Vagina (tissue), 2 donors: ENCODE measurements at places on chromosomes 7 and 10.

DNA sequence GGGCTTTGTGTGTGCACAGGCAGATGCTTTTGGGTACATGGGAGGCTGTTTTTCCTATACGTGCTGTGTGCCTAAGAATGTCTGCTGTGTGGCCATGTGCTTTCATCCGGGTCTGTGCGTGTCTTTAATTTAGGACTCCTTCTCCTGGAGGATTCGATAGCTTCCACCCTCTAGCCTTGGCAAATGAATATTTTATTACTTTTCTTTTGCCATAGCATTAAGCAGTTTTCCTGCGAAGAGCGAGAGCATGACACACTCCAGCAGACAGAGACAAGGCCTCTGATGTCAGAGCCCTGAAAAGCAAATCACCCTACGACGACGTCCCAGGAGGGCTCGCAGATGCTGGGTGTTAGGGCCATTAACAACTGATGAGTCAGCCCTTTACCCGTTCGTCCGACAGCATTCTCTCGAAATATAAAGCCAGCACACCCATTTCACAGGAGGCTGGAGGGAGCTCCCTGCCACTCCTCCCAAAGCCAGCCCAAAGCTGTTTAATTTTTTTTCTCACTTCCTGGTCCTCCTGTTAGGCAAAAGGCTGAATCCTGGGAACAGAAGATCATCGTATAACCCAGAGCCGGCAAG lies 311.3 kb upstream of the ZMIZ1 start:
- no peak for DNase-seq

- no peak for DNase-seq
Observed at GRCh38 chr10:102475451-102476040, 24.2 kb upstream of the C10orf95 start.

DNA sequence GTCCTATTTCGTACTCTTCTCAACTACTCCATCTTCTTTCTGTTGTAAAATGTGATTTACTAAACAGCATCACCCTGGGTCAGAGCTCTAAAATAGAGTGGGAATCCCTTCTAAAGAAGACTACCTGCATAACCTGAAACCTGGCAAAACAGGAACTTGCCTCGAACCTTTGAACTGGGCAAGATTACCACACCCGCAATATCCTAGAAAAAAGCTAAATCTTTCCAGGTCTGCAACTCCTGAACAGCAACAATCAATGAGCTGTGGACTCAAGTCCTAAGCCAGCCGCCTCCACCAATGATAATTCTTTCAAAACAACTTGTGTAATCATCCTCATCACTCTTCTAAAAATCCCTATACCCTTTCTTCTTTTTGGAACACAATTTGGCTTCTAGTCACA lies 824.2 kb upstream of the COBL start:
- DNase-seq = no peak

DNA sequence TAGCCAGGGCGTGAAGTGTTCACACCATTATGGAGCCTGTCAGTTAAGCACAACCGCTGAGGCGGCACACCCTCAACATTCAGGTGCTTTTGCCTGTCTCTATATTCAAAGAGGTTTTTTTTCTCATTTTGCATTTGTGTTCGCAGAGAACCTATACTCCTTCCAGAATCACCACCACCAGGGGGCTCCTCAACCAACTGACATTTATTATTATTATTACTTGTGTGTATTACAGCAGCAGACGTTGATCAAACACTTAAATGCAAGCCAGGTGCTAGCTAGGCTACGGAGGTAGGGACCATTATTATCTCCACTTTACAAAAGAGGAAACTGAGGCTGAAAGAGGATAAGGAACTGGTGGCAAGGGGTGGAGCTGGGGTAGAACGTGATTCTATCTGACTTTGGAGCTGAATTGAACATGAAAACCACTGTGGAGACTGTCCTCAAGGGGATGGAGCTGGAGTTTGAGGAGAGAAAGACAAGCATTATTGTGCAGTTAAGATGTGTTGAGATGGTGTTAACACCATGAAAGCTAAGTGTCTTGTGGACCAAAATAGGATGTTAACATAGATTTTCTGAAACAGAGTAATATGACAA lies 133.8 kb upstream of the PLXNA4 start:
- DNase-seq = no peak

- DNase-seq = no peak
Observed at GRCh38 chr10:15719899-15720634, at the start of gene ITGA8. ITGA8 (minus strand) TSS chr10:15719922; CDS start chr10:15719771, 151 bp downstream.

GRCh38 chr10:51965451-51965850 lies 266.1 kb upstream of the CSTF2T start:
- DNase-seq = no peak

DNA sequence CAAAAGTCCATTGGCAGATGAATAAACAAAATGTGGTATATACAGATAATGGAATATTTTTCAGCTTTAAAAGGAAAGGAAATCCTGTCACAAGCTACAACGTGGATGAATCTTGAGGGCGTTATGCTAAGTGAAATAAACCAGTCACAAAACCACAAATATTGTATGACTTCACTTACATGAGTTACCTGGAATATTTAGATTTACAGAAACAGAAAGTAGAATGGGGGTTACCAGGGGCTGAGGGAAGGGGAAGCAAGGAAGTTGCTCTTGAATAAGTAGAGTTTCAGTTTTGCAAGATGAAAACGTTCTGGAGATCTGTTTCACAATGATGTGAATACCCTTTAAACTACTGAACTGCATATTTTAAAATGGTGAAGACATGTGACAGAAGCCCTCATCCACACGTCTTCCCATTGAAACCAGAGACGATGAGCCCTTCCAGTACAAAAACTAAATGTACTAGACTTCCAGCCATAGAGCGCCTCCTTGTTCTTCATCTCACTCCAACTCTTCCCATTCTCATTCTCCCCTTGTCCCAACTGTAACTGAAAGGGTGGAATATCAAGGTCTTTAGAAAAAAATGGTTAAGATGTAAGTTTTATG lies 62.4 kb downstream of the MICU1 start:
- DNase-seq = no peak

- no peak for DNase-seq
Observed at GRCh38 chr10:6346631-6347030, 143.9 kb downstream of the PFKFB3 start.

DNA sequence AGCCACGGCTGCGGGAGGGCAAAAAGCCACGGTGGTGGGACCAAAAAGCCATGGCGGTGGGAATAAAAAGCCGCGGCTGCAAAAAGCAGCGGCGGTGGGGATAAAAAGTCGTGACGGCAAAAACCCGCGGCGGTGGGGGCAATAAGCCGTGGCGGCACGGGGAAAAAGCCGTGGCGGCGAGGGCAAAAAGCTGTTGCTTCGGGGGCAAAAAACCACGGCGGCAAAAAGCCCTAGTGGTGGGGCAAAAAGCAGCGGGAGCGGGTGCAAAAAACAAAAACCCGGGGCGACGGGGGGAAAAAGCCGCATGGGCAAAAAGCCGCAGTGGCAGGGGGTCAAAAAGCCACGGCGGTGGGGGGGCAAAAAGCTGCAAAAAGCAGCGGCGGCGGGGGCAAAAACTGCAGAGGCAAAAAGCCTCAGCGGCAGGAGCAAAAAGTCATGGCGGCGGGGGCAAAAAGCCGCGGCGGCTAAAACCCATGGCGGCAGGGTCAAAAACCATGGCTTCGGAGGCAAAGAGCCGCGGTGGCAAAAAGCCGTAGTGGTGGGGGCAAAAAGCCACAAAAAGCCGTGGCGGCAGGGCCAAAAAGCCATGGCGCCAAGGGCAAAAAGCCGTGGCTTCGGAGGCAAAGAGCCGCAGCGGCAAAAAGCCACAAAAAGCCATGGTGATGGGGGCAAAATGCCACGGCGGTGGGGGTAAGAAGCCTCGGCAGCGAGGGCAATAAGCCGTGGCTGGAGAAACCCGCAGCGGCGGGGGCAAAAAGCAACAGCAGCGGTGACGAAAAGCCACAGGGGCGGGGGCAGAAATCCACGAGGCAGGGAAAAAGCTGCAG lies 525.8 kb downstream of the ZNF33B start:
- DNase-seq = no peak

DNA sequence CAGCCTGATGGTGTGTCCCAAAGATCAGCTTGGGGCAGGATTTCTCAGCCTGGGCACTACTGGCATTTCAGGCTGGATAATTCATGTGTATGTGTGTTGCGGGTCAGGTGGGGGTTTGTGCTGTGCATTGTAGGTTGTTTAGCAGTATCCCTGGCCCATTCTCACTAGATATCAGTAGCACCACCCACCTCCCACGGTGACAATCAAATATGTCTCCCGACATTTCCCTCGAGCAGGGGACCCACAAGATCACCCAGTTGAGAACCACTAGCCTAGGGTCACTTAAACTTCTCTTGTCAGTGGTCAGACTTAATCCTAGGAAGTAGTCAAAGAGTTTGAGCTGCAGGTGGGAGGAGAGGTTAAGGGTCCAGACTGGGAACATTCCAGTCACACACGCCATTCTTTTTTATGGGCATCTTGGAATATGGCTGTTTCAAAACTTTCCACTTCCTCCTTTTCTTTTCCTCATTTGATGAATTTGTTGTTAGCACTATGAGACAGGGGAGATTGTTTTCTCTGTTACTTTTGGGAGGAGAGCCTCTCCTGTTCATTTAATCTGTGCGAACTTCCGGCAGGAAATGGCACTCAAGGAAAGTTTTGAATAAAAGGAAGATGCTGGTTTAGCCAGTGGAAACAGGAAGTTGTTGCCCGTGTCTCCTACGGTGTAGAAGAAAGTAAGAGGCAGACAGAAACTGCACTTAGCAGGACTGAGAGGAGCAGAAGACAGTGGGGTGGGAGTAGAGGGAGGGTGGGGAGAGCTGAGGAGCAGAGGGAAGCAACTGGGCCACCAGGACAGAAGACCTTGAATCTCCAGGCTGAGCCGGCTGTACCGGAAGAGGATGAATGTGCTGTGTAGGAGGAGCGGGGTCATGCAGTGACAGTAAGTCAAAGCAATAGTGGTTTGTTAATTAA lies 17.6 kb upstream of the EXOC6 start:
- DNase-seq = no peak

DNA sequence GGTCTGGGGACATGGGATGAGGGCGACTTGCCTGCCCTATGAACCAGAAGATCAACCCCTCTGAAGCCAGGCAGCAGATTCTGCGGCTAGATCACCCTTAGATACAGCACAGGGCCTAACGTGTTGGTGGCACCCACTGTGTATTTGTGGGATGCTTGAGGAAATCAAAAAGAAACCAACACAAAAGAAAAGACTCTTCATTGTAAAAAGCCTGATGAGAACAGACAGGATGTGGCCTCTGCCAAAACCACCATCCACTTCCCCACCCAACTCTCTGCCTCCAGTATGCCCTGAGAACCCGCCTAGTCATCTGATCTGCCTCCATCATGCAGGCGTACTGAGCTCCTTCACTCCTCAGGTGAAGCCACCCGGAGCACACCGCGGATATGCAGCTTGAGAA lies 97.2 kb upstream of the INSYN2A start:
- DNase-seq = no peak

DNA sequence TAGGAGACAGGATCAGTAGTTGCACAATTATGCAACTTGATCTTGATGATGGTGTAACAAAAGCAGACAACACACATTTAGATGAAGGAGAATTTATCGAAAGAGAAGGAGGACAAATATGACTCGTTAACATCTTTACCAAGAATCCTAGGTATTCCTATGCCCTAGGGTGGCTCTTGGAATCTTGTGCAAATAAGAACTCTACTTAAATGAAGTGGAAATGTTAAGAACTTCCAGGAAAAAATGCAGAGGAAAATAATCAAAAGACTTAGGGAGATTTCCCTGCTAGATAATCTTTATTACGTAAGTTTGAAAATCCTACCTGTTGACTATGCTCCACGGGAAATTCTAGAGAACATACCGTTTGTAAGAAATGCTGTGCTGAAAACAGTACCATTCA lies 485.4 kb downstream of the POM121L12 start:
- no peak for DNase-seq

DNA sequence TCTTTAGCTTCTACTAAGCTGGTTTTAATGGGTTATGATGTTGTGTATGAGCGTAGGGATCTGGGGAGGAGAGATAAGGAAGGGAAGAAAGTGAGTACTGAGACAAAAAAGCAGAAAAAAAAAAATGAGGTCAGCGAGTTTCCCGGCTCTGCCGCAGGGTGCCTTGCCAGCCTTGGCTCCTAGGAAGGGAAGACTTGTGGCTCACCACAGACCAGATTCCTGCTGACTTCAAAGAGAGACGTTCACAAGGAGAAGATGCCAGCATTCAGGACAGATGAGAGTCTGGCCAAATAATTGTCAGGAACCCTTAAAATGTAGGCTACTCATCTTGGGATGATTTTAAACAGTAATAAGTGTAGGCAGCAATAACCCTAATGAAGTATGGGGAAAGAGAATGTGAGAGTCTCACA lies 11.4 kb upstream of the FAS start:
- DNase-seq = no peak

DNA sequence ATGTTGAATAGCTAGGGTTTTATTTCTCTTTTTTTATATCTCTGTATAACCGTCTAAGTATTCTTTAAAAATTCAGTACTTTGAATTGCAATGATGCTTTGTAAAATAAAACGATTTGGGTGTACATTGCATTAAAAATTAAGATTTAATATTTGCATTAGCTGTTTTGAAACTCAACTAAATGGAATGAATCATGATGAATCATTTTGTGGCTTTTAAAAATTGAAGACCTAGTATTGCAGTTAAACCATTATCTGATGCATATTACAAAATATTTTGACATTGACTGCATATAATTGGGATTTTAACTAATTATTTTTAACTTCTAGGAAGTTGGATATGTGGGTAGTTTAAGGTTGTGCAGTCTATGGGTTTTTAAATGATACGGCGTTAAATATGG lies 314.0 kb downstream of the CDK14 start:
- no peak for DNase-seq

GRCh38 chr7:20797462-20798080 lies 10.9 kb upstream of the SP8 start:
- DNase-seq = no peak

GRCh38 chr7:29878081-29878688 lies 71.9 kb downstream of the WIPF3 start:
- DNase-seq = no peak

- DNase-seq = no peak
Observed at GRCh38 chr10:96427291-96427690, 68.5 kb upstream of the OPALIN start.

- no peak for DNase-seq
Observed at GRCh38 chr7:12896316-12896715, 208.9 kb downstream of the ARL4A start.

DNA sequence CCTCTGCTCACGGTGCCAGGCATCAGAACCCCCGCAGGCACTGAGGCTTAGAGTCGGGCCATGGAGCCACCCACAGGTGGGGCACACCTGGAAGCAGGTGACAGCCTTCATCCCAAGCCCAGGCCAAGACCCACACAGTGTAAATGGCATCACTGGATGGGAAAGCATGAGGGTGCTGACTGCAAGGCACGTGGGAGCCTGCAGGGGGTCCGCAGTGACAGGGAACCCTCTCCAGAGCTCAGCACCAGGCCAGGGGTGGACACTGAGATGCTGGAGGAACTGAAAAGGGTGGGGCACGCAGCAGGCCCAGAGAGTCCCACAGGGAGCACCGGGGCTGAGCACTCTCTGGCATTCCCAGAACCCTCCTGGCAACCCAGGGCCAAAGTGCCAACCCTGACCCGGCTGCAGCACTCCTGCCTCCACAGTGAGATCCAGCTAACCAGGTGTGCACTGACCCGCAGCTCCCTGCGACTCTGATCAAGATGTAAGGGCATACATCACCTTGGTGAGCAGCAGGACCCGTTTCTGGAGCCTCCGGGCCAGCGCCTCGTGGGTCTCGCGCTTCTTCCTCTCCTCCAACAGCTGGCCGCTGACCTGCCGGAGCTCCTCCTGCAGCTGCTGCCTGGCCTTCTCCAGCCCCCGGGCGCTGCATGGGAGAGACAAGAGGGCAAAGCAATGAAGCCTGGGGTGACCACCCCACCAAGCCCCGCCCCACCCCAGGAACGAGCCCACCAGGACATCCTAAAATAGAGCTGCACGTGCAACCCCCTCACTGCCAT lies 163.9 kb downstream of the MAD1L1 start:
- DNase-seq = no peak

GRCh38 chr10:19628767-19629560 lies 187.3 kb upstream of the PLXDC2 start:
- no peak for DNase-seq
